WERI-Rb-1 (cell line): ENCODE measurements at places on chromosomes 2 and 18.
A peak's percentile ranks its signal among the peaks of the same experiment; 100 is the strongest.

DNA sequence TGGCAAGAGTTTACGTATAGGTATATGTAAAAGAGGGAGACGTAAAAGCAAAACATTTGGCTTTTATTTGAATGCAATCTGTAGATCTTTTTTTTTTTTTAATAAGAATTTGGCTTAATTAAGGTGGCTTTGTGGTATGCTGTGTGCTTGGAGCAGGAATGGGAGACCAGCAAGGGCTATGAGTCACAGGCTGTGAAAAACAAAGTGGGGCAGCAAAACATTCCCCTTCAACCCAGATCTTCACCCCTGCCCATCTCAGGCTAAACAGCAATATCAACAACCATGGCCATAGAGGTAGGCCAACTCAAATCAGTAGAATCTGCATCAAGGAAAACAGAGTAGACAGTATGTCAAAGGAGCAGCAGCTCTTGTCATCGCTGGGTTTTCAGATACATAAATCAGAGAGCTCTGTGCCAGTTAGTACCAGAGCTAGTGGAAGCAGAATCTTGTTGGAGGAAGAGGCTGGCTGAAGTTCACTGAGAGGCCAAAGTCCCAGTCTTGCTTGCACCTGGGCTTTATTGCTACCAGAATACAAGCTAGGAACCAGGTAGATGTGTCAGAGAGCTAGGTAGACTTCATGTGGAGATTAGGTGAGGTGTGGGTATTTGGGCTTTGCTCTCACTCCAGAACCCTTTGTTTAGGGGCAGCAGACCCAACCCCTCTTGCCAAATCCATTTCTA lies 191.5 kb upstream of the FANCL start:
- no peak for DNase-seq

DNA sequence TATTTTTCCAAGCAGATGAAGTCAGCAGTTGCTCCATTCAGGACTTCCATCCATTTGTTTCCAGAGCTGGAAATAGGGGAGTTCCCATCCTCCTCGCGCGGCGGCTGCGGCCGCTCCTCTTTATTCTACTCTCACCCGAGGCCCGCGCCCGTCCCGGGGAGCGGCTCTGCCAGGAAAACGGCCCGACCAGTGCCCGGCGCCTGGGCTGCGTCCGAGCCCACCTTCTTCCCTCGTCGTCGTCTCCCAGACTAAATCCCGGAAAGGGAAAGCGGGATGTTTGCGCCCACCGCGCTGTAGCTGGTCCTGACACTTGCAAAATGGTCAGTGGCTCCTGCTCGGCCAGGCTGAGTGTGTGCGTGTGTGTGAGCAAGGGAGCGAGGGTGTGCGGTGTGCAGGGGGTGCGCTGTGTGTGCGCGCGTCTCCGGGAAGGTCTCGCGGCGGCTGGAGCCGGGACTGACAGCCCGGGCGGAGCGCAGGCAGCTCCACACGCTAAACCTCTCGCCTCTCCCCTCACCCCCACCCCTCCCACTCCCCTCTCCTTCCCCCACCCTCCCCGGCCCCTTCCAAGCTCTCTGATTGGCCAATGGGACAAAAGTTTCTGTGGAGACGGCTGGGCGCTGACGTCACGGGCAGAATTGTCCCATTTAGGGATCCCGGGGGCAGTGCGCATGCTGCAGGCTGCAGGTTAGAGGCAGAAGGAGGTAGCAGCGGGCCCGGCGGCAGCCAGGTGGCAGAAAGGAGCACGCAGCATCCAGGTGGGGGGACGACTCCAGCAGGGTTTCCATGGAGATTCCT lies at the start of gene NOL4:
Gene NOL4 (minus strand): TSS at position 491 of the 795 bp plus-strand sequence. CDS start 1,660 bp downstream, outside the sequence.
- peak; percentile 91 for DNase-seq

DNA sequence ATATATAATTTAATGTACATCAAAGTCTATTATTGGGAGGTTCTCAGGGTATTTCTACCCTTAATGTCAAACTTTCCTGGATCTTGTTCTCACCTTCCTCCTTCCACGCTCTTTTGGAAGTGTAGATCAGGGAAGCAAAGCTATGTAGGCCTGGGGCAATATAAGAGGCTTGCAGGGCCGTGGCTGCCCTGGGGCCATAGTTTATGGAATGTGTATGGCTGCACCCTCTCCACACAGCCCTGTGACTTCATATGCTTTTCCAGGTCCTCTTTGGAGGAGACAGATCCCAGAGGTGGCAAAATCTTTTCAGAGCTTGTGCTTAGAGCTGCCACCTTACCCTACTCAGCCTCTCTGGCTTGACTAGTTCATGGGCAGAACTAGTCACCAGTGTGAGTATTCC lies 82.9 kb downstream of the PLB1 start:
- no peak for DNase-seq

DNA sequence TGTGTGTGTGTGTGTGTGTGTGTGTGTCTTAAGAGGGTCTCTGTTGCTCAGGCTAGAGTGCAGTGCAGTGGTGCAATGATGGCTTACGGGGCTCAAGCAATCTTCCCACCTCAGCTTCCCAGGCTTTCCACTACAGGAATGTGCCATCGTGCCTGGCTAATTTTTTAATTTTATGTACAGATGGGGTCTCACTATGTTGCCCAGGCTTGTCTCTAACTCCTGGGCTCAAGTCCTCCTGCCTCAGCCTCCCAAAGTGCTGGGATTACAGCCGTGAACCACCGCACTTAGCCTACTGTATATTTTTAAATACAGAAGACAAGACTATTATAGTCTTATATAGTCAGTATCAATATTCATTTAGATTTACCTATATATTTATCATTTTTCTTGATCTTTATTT lies 220.1 kb upstream of the STON1 start:
- DNase-seq: no peak

- no peak for DNase-seq
Observed at GRCh38 chr2:138237667-138238384, 263.7 kb upstream of the SPOPL start.

DNA sequence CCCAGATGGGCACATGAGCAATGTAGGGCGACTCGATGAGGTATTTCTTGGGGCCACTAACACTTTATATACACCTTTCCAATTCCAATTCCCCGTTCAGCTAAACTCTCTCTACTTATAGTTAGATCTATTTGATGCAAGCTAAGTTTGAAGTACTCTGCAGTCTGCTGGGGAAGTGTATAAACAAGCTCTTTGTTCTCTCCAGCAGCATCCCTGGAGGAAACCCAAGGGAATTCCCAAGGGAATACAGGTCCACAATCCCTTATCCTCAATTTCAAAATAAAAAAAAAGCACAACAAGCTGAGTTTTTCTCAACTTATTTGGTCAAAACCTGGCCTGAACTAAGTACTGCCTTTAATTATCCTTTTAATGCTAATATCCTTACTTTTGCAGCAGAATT lies 433.3 kb downstream of the NBAS start:
- DNase-seq: no peak

DNA sequence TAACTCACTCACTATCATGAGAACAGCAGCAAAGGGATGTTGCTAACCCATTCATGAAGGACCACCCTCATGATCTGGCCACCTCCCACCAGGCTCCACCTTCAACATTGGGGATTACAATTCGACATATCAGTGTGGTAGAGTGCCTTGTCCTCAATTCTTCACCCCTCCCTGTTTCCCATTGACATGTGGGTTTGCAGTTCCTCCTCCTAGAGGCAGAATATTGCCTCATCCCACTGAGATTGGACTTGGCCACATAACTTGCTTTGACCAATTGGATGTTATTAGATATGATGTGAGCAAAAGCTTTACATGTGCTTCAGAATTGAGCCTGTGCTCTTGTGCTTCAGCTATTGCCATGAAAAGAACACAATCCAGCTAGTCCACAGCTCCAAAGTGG lies 217.0 kb upstream of the CXCR4 start:
- DNase-seq: no peak

DNA sequence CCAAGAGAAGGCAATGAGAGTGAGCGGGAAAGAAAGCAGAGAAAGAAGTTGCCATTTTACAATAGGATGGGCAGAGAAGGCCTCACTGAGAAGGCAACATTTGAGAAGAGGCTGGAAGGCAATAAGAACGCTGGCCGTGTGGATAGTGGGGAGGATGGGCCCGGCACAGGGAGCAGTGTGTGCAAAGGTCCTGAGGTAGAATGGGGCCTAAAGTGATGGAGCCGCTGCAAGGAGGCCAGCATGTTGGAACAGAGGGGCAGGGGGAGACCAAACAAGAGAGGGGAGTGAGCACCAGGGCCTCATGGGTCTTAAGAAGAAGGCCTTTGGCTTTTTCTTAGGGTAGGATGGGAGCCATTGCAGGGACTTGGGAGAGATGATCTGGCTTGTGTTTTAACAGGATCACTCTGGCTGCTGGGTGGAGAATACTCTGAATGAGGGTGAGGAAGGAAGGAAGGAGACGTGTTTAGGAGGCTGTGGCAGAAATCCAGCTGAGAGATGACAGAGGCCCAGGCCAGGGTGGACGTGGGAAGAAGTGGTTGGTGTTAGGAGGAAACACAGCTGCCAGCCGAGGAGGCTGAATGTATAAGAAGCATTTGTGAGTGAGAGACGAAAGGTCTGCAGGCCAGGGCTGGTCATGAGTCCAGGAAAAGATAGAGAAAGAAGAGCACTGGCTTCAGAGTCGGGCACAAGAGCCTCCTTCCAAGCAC lies 159.8 kb downstream of the KLHL29 start:
- DNase-seq: no peak

DNA sequence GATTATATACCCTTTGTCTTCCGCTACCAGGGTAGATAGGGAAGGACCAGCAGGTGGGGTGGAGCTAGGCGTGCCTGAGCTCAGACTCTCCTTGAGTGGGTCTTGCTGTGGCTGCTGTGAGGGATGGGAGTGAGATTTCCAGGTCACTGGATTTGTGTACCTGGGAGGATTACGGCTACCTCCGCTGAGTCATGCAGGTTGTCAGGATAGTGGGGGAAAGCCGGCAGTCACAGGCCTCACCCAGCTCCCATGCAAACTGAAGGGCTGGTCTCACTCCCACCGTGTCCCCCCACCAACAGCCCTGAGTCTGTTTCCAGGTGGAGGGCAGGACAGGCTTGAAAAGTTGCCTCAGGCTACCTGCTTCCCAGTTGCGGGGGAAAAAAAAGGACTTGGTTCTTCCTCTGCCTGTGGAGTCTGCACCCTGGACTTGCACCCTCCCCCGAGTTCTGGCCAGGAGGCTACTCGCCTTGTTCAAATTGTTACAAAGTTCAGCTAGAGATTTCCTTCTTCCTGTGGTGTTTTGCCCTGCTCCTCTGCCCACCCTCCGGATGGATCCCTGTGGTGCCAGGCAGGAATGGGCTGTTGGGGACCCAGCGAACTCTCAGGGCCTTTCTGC lies 268.3 kb downstream of the VAPA start:
- peak; percentile 19 for DNase-seq

- DNase-seq: no peak
Observed at GRCh38 chr2:152174574-152174973, 989 bp downstream of the STAM2 start.

DNA sequence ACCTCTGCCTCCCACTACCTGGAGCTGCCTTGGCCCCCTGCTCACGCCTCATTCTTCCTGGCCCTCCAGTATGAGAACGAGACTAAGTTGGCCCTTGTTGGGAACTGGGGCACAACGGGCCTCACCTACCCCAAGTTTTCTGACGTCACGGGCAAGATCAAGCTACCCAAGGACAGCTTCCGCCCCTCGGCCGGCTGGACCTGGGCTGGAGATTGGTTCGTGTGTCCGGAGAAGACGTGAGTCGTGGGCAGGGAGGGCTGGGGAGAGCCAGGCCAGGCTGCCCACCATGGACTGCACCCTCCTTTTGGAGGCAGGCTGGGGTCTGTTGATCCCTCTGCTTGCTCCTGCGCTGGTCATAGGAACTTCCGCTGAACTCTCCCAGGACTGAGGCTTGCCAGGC lies 114.7 kb downstream of the DYSF start:
- DNase-seq: no peak

DNA sequence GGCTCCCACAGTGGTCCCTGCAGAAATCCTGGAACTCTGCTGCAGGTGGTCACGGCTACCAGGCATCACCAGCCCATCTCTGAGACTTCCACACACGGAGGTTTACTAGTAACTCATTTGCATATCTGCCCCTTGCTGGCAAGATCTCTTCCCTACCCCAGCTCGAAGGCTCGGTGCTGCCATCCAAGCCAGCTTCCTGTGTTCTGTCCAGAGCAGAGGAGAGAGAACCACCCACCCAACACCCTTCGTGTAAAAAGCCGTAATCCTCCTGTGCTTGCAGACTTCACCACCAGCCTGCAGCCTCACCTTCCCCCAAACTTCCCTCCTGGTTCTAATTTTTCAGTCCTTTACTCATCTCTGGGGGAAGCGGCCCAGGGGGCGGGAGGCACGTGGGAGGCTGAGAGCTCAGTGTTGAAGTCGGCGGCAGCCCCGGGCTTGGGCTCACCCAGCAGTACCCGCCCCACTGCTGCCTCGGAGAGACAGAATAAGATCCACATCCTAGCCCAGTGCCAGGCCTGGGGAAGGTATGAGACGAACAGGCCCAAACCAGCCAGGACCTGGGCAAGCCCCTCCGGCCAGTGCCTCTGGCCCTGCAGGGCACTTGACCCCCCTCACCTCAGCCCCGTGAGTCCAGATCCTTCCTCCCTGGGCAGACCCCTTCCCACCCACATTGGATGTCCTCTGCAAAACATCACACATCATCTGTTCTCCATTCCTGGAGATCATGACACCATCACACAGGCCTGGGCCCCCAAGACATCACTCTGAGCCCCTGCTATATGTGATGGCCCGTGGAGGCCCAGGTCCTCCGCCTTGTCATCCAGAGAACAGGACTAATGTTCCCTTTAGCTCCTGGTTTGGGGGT lies 145.8 kb upstream of the ID2 start:
- no peak for DNase-seq

DNA sequence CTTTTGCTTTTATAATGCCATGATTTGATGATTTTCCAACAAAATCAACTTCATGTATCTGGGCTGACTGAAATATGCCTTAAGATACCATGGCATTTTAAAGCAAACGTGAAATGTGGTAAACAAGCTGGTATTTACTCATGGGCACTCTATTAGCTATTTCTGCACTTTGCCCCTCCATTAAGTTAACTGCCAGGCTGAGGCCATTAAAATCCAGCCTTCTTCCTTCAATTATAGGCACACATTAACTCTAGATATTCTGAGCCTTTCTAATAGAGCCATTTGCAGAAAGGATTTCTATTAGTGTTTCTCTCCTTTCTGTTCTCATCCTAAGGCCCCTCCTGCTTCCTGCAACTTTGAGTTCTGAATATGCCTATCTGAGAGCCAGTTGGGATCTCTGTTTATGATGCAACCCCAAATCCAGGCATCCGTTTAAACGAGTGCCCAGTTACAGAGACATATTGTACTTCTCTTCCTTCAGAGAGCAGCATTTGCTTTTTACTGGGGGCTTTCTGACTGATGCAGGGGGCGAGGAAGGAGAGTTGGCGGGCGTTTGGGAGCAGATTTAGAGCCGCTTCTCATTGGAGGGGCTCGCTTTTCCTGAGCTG lies 1.6 kb upstream of the KCNJ3 start:
- DNase-seq: no peak

DNA sequence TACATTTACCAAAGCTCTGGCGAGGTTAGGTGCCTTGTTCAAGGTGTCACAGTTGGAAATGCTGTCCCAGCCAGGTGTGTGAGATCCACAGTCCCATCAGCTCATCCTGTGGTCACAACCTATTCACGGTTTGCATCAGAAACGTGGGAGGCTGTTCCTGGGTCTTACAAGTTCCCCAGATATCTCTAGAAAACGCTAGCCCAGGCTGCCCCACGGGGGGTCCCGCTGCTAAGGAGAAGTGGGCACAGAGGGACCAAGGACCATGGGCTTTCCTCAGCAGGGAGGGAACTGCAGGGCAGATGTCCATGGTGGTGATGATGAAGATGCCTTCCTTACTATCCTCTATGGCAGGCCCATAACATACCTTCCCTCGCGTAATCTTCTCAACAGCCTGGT lies 649 bp downstream of the FECH start:
- no peak for DNase-seq

- no peak for DNase-seq
Observed at GRCh38 chr2:17821535-17822444, 5.5 kb downstream of the MSGN1 start.

GRCh38 chr2:206004004-206004693 lies 81.8 kb downstream of the INO80D start:
- peak; percentile 64 for DNase-seq

GRCh38 chr2:235024191-235024860 lies 72.5 kb downstream of the SH3BP4 start:
- no peak for DNase-seq
